Activated T-helper 1 cell treated with Interleukin-2 at 50 U/mL for 16 hours (primary cell): ENCODE measurements at places on chromosomes 6 and 20.

DNA sequence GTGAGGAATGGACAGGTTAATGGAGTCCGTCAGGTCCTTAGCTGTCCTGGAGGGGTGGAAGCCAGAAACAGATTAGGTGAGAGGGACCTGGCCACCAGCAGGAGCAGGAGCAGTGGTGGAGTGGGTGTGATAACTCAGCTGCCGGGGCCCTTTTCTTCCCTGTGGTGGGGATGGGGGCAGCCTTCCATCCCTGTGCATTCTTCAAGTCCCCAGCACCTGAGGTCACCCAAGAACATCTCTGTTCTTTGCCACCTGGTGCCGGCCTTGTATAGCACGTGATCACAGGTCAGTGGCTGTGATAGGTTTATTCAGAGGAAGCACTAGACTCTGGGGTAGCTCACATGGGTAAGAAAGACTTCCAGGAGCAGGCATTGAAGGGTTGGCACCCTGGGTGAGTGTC, 16.6 kb downstream of the ERGIC3 start:
- no peak for DNase-seq

- no peak for DNase-seq
These were observed 6.9 kb upstream of the ZBTB12 start for GRCh38 chr6:31908791-31909190.

DNA sequence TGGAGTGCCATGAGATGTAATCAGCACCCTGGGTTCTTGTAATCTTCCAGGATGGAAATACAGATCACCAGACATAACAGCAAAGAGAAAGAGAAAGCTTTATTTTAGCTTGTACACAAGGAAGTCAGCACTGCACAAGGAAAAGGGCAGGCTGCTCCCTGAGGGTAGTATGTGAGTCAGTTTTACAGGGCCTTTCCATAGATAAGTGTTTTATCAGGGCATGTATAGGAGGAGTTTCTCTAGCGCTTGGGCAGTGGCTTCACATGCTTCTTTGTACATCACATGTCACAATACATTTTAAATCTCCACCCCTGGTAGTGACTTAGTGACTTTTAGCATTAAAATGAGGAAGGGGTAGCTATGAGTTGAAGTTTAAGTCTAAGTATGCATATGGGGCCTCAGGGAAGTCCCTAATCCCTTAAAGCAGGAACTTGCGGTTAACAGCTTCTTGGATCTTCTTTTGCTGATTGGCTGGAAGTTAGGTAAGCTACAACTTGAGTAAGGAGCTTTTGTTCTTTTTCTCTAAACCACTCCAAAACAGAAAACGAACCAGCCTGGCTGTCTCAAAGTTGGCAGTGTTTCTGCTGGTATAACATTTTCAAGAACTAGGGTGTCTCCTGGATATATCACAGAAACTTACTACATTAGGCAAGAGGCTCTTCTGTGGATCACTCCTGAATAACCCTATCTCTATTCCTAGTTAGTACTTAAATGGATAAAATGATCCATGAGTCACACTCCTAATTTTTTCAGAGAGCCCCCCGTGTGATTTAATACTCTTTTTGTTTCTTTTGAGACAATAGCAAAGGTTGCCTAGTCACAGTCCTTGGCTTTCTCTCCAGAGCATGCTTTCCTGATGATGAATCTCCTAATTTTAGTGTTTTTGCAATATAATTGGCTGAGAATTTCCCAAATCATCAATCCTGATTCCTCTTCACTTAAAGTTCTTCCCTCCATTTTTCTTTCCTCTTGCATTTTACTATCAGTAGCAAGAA, 60.2 kb downstream of the MRAP2 start:
- no peak for DNase-seq

GRCh38 chr20:51715856-51716185, 52.4 kb downstream of the ATP9A start:
- DNase-seq: no peak

- DNase-seq: no peak
These were observed 193.5 kb downstream of the SLC24A3 start for GRCh38 chr20:19405958-19406357.

DNA sequence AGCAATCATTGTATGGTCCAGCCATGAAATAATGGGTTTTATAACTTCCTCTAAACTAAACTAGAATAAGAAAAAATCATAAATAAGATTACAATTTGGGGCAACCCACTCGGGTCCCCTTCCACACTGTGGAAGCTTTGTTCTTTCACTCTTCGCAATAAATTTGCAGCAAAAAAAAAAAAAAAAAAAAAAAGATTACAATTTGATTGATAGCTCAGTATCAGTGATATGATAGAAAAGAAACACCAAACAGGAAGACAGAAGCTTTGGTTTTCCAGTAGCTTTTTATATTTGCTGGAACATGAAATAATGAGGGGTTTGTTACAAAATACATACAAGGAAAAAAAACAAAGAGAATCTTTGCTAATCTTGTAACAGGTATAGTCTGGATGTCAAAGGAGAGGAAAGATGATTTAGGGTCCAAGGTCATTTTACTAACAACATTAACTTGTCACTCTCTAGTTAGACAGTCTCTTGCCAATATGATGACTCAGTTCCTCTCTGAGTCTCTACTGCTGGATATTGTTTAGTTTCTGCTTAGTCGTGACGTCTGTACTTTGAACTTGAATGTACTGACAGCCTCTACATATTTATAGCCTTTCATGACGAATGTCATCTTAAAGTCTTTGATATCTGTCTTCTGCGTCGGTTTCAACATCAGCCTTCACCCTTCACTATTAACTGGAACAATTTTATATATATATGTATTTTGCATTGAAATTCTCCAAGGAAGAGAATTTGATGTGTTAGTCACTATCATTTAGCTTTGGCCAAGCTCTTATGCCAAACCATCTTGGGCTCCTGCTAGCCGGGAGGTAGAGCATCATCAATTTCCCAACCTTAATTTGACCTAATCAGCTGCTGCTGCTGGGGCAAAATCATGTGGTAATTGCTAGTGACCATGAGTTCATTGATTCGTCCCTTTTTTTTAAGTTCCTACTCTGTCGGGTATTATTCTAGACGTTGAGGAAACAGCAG, 213.1 kb upstream of the STXBP5 start:
- DNase-seq: no peak

GRCh38 chr6:40393641-40394040, 193.5 kb downstream of the LRFN2 start:
- no peak for DNase-seq

- no peak for DNase-seq
These were observed 456.9 kb upstream of the MAP3K7 start for GRCh38 chr6:91043751-91044150.

DNA sequence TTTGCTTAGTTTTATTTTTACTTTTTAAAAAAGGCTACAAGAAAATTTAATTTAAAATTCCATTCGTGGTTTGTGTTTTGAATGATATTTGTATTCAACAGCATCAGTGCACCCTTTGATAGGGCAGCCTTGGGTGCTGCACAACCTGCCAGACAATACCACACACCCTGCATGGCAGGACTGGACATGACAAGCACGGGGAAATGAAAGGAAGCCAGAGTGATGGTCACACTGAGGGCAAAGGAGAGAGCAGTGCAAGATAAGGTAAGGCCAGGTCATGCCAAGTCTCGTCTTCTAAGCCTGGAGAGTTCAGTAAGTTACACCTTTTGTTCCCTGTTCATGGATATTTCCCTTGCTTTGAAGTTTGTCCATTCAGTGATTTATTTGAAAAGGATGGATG, 103.0 kb downstream of the ALDH8A1 start:
- no peak for DNase-seq

GRCh38 chr6:137283940-137284810, 65.0 kb upstream of the IFNGR1 start:
- no peak for DNase-seq

GRCh38 chr6:125957845-125958244, 1.3 kb downstream of the HINT3 start:
- no peak for DNase-seq

DNA sequence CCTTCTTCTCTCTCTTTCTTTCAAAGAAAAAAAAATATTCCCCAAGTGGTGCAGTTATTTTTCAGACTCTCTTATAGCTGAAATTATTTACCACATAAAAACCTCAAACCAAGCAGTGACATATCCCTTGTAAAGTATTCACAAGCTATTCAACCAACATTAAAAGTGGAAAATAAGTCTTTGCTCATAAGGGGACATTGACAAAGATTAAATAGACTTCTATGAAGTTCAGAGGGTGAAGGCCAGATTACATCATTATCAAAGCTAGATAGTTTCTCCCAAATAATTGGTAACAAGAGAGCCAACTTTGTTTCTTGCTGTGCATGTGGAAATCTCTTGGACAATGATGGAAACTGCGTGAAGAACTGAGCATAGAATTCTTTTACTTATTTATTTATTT, 379.8 kb upstream of the RSPO3 start:
- no peak for DNase-seq

DNA sequence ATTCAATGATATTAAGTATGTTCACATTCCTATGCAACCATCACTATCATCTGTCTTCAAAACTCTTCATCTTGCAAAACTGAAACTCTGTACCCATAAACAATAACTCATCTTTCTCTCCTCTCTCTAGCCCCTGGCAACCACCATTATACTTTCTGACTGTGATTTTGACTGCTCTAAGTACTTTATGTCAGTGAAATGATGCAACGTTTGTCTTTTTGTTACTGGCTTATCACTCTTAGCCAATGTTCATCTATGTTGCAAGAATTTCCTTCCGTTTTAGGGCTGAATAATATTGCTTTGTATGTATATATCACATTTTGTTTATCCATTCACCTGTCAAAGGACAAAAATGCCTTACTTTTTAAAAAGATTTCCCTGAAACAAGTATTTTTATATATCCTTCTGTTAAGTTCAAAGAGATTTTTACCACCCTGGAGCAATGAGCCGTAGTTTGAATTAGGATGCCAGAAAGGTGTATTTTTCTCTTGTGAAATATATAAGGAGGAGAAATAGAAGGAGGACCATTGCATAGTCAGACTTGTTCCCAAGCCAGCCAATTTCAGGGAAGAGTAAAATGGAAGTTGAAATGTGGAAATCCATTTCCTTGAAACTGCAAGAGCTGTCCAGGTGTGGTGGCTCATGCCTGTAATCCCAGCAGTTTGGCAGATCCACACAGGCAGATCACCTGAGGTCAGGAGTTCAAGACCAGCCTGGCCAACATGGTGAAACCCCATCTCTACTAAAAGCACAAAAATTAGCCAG, 4.0 kb upstream of the CGAS start:
- no peak for DNase-seq

DNA sequence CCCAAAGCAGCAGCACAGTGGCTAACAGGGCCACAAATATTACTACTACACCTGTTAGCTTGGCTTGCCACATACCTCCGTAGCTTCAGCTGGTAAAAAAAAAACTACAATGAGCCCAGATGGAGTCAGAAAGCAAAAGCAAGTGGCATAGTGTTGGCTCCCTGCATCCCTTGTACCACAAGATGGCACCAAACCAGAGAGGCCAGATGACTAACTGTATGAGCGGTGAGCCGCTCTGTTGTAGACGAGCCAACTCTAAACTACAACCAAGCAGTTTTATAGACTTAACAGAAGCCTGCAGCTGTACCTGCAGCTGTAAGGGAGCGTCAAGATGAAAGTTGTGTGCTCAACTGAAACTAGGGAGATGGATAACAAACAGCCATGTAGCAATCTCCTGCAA, 84.5 kb upstream of the MCHR2 start:
- no peak for DNase-seq

GRCh38 chr6:24270011-24270410, 87.8 kb downstream of the DCDC2 start:
- DNase-seq: no peak

DNA sequence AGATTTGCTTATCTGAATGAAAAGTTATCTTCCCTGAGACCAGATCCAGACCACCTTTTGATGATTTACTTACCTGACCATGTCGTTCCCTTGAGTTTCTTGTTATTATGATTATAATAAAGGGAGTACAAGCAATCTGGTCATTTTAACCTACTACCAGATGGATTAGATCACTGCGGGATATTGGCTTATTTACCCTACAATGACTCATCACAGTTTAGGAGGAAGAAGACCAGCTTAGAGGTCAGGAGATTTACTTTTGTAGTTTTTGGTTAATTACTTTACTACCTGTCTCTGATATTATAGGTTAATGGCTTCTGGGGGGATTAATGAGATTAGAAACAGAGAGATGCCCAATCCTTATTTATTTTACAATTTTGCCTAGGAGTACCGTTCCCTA, 10.7 kb downstream of the PKIB start:
- no peak for DNase-seq

GRCh38 chr20:32366380-32366779, 8.2 kb downstream of the ASXL1 start:
- no peak for DNase-seq

DNA sequence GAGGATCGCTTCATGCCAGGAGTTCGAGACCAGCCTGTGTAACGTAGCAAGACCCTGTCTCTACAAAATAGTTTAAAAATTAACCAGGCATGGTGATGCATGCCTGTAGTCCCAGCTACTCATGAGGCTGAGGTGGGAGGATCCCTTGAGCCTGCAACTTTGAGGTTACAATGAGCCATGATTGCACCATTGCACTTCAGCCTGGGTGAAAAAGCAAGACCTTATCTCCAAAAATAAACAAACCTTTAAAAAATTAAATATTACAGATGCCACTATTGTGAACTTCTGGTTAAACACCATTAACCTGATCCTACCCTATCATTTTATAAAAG, 116.8 kb downstream of the ARHGAP18 start:
- no peak for DNase-seq

DNA sequence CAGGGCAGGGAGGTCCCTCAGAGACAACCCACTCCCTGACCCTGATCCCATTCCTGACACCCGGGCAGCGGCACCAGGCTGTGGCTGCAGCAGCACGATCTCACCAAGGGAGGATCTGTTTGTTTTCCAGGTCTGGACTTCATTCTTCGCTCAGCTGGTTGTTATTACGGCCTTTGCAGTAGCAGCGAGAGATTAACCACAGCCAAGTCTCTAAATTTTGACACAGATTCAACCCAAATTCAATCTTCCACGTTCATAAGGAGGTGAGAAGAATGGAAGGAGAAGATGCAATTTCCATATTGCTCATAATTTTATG, 91.1 kb upstream of the THBS2 start:
- DNase-seq: no peak

DNA sequence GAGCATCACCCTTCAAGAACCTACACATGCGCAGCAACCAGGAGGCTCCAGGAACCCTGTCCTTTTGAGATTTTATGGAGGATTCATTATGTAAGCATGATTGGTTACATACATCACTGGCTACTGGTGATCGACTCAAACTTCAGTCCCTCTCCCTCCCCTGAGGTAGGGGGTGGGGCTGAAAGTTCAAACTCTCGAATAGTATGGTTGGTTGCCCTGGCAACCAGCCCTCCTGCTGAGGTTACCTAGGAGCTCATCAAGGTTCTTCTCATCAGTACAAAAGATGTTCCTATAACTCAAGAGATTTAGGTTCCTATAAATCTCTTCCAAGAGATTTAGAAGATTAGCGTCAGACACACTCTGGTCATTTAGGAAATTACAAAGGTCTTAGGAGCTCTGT, 21.9 kb upstream of the ZSCAN9 start:
- no peak for DNase-seq

- DNase-seq: no peak
These were observed 102.0 kb downstream of the MAP3K7 start for GRCh38 chr6:90484903-90485302.

- DNase-seq: no peak
These were observed 45.1 kb downstream of the FRK start for GRCh38 chr6:116015561-116015960.
